Neural progenitor cell (in vitro differentiated cells): ENCODE measurements at places on chromosomes 6 and 20. TPM values are rescaled to one million over a fixed set of nuclear protein-coding genes. Genes with fewer than 3 reads are reported as not detected.

Gene PLN
- total RNA-seq, result not detected in 2 replicates

Gene RSPO4
- total RNA-seq, result 0.26 and 1.0 TPM in 2 replicates

Gene C6orf89
- total RNA-seq, result 17.8 and 21.2 TPM in 2 replicates

Gene SLC32A1
- total RNA-seq, result 0.04 and 0.37 TPM in 2 replicates

DNA sequence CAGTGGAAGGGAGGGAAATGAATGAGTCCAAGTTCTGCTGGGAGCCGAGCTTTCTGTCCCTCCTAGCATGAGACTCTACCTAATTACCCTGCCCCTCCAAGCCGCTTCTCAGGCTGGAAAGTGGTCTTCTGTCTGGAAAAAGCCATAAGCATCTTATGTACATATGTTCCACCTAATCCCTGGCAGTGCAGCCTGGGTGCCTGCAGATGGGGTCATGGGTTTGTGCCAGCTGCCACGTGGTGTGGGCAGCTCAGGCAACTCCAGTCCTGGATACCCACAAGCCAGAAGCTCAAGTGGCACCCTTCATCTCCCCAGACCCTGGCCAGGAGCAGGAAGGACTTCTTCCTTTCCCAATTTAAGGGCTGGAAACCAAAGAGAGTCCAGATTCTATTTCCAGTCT, 253.1 kb downstream of the LY86 start:
- DNase-seq, result no peak
- H3K4me3 ChIP-seq, result no peak overlapping the region
- H3K36me3 ChIP-seq, result no peaks in the 10 kb centered on the region
- no peak overlapping the region for H3K27ac ChIP-seq

Gene HEY2
- total RNA-seq, result 0.74 and 1.1 TPM in 2 replicates

Gene ASCC3
- 49.3 and 75.3 TPM in 2 replicates for total RNA-seq

DNA sequence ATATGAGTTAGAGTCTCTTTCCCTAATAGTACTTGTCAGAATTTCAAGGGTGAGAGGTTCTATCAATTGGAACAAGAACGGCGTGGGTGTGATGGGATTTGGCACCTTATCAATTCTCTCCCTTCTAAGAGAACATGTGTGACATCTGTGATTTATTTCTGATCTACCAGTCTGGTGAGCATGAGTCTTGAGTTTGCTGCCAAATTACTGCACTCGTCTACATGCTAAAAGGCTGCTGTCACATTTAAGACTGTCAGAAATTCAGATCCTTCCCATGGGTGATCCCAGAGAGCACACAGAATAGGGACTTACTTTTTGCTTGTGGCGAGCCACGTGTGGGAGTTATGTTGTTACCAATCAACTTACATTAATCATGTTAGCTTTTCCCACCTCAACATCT, 370.2 kb upstream of the SASH1 start:
- no peaks in the 10 kb centered on the region for H3K36me3 ChIP-seq
- H3K27ac ChIP-seq, result no peak overlapping the region
- no peak for DNase-seq
- no peaks in the 10 kb centered on the region for H3K4me1 ChIP-seq

DNA sequence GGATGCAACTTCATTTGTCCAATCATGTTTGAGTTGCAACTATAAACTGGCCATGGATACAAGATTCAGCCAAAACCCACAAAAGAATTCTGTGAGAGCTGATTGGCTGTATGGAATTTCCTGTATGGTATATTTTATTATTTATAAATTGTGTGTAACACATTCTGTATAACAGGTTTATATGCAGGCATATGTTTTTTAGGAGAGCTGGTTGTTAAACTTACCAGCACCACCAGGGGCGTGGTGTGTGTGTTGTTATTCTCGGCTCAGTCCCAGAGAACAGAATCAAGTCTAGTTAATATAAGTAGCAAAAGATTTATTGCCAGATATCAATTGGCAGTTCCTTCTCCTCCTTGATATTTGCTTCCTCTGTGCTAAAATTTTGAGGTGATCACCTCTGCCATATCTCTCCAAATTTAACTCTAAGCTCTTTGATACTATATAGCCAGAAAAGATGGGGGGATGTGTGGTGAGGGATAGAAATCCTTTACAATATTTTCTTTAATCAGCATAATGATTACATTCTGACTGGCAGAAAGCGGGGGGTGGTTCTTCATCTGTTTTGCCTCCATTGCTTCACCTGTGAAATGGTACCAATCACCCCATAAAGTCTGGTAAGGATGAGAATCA, 22.9 kb downstream of the CNBD2 start:
- H3K4me3 ChIP-seq, result no peak overlapping the region
- H3K27ac ChIP-seq, result no peak overlapping the region
- no peaks in the 10 kb centered on the region for H3K4me1 ChIP-seq
- H3K36me3 ChIP-seq, result no peaks in the 10 kb centered on the region
- H3K27me3 ChIP-seq, result peaks cover 9% of the 10 kb centered on the region
- peak; percentile 42 for DNase-seq

DNA sequence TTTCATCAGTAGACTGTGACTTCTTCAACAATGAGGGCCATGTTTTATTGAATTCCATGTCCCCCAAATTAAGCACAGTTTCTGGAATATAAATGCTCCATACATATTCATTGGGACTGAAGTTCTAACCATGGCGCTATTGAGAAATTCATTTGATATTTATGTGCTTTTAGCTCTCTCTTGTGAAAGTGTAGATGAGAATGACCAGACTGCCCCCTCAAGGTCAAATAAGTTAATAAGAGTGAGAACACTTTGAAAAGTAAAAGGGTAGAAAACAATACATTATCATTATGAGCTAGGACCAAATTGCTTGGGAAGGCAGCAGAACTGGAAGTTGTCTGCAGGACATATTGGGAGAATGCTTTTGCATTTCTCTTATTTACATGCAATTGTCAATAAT, 597.9 kb downstream of the EPM2A start:
- H3K4me1 ChIP-seq, result peaks cover 25% of the 10 kb centered on the region
- DNase-seq, result no peak
- H3K27ac ChIP-seq, result no peak overlapping the region
- H3K36me3 ChIP-seq, result no peaks in the 10 kb centered on the region
- H3K27me3 ChIP-seq, result no peaks in the 10 kb centered on the region
- no peak overlapping the region for H3K4me3 ChIP-seq

- H3K4me3 ChIP-seq, result no peak overlapping the region
- H3K27ac ChIP-seq, result no peak overlapping the region
- H3K27me3 ChIP-seq, result no peaks in the 10 kb centered on the region
- no peaks in the 10 kb centered on the region for H3K36me3 ChIP-seq
- no peak for DNase-seq
Measured at GRCh38 chr6:130075879-130076460, 57.6 kb downstream of the L3MBTL3 start.

GRCh38 chr20:3404402-3404801, 3.1 kb downstream of the DNAAF9 start:
- no peak for DNase-seq
- peaks cover 6% of the 10 kb centered on the region for H3K4me1 ChIP-seq
- H3K27ac ChIP-seq, result no peak overlapping the region
- H3K36me3 ChIP-seq, result no peaks in the 10 kb centered on the region

- H3K27ac ChIP-seq, result no peak overlapping the region
- H3K4me3 ChIP-seq, result no peak overlapping the region
- no peaks in the 10 kb centered on the region for H3K27me3 ChIP-seq
- peaks cover 23% of the 10 kb centered on the region for H3K4me1 ChIP-seq
Measured at GRCh38 chr6:130995783-130996447, 67.1 kb downstream of the EPB41L2 start.

GRCh38 chr20:41200446-41201202, 63.3 kb downstream of the PLCG1 start:
- H3K36me3 ChIP-seq, result no peaks in the 10 kb centered on the region
- H3K27me3 ChIP-seq, result no peaks in the 10 kb centered on the region
- H3K4me3 ChIP-seq, result no peak overlapping the region
- H3K27ac ChIP-seq, result no peak overlapping the region
- H3K4me1 ChIP-seq, result no peaks in the 10 kb centered on the region
- no peak for DNase-seq

Gene SPATA2
- total RNA-seq, result 4.0 and 5.0 TPM in 2 replicates

Gene MOCS3
- 5.6 and 7.5 TPM in 2 replicates for total RNA-seq

DNA sequence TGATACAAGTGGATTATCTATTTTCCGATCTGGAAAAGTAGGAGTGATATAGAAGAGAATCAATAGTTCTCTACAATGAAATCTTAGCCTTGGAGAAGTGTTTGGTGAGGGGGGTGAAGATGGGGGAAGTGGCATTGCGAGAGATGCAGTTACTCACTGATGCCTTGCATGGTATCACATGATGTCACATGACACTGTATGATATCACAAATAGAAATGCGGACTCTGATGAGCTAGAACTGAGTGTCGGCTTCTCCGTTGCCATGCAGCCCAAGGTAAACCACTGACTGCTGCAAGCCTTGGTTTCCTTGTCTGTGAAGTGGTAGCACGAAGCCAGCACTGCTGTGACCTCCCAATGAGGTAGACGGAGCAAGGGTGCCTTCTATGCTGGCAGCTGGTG, 403.3 kb upstream of the AGPAT4 start:
- no peaks in the 10 kb centered on the region for H3K27me3 ChIP-seq
- no peak overlapping the region for H3K27ac ChIP-seq
- no peak overlapping the region for H3K4me3 ChIP-seq
- DNase-seq, result no peak

Gene PRR18
- total RNA-seq, result 0.13 and 0.40 TPM in 2 replicates
